ENCODE measurements at places on chromosomes 6 and 20.

- no peak for DNase-seq
These were observed 10.4 kb downstream of the TRIM31 start for GRCh38 chr6:30102414-30102969.

DNA sequence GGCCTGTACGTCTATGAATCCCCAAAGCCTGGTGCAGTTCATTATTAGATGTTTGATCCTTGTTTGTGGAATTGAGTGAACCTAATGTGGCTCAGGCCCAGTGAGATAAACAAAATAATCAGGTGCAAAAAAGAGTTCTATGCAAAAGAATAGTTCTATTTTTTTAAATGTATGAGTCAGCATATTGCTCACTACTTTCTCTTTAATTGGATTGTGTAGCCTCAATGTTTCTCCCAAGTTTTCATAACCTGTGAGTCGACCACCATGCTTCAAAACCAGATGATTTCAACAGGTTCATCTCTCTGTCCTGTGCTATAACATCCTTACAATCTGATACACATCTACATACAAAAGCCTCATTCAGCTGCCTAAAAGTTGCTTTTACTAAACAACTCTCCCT, 116.5 kb upstream of the HDAC2 start:
- no peak for DNase-seq

GRCh38 chr6:27558028-27558724, 85.3 kb upstream of the ZNF184 start:
- DNase-seq: no peak

DNA sequence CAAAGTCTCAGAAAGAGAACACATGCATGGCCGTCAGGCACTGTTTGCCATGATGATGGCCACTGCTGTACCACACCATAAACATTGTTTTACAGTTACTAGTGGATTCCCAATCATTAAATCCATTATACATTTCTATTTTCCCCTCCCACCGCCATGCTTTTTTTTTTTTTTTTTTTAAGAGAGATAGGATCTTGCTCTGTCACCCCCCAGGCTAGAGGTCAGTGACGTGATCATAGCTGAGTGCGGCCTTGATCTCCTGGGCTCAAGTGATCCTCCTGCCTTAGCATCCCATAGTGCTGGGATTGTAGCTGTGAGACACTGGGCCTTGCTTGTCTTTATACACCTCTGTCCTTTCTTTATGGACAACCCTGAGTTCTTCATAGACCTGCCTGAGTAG, 4.3 kb upstream of the BTN3A3 start:
- no peak for DNase-seq

DNA sequence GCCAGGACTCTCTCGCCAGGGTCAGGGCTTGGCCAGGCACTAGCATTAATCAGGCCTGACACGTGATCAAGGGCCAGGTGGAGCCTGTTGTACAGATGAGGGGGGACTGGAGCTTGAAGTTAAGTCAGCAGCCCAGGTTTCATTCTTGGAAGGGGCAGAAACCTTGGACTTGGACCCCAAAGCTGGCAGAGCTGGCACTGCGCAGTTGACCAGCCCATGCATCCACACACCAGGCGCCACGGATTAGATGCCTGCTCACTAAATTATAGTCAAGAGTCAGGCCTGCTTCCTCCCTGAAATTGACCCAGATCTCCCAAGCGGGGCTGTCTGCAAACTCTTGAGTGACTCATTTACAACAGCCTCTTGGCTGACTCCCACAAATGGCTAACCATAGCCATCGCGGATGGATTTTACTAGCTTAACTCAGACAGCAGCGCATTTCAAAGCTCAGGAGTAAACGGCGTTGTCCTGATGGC, 4.1 kb upstream of the TAF4 start:
- no peak for DNase-seq

- DNase-seq: no peak
These were observed 258.5 kb upstream of the CDH4 start for GRCh38 chr20:60993433-60994044.

GRCh38 chr6:12653486-12653885, 63.1 kb upstream of the PHACTR1 start:
- DNase-seq: no peak

DNA sequence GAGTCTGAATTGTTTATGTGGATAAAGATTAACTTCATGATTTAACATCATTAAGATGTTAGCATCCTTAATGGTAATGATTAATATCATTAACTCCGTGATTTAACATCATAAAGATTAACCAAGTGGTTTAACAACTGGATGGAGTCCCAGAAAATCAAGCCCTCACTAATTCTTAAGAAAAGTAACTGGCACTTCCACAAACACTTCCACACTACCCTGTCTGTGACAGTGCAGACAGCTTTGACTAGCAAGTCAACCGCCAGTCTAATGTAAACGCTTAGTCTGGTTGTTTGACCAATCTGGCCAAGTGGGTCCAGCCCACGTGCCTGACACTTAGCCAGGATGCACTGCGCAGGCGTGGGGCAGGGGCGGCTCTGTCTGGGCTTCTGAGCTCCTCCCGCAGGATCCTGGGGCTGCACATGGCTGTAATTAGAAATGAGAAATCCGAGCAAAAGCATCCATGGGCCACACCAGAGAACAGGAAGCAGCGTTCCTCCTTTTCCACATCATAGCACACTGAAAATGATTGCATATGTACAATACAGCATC, 424.2 kb downstream of the FOXA2 start:
- DNase-seq: no peak

DNA sequence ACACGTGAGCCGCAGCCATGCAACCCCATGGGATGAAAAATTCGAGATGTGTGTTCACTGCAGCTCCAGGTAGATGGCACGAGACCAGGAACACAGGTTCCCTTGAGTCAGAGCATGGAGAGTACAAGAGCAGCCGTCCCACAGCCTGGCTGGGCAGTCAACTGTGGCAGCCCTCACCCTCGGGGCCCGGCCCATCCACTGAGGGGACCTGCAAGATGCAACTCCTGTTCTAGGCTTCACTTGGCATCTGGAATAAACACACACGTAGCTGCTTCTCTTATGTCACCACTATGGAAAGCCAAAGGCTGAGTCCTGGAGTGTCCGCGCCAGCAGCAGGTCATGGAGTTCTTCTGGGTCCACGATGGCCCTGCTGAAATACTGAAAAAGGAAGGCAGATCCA, 77.0 kb downstream of the WDR27 start:
- no peak for DNase-seq

- DNase-seq: no peak
These were observed 169.8 kb downstream of the KLHL32 start for GRCh38 chr6:97094376-97094775.

- DNase-seq: no peak
These were observed 94.2 kb downstream of the UTRN start for GRCh38 chr6:144379356-144379755.

DNA sequence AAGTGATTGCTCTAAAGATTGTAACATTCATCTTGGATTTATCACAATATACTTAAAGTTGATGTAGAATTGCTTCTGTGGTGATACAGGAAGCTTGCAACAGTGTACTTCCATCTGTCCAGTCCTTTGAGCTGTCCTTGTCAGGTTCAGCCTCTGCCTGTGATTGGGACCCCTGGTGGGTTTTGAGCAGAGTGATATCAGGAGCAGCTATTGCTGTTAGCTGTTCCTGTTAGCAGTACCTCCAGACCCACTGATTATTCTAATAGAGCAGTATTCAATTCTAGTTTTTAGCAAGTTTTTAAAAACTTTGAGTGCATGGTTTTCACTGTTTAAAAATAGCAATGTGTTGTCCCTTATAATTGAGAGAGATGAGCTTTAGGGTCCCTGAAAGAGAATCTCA, 48.8 kb downstream of the TULP4 start:
- DNase-seq: no peak

DNA sequence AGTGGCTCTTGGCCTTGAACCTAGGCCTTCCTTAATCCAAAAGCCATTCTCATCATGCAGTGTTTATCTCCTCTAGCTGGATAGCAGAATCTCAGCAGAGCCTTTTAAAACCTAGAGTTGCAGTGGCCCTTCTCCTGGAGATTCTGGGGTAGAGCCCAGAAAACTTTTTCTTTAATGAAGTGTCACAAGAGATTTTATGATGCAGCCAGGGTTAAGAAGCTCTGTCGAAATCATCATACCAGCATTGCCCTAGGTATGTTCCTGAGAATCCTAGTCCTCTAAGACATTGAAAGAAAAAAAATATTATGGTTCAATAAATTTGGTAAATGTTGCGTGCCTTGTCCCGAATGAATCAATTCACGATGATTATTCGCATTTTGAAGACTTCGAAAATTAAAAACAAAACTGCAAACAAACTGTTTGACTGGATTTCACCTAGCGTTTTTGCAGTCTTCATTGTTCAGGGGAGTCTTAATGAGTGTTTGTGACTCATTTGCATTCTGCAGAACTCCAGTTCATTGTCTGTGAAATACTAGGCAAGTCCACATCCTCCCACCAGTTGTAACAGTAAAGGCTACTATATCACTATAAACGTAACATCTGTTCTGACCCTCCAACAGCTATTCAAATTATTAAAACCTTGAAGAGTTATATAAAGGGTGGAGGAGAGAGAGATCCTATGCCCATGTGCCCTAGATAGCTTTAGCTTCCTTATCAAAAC, 198.6 kb downstream of the UST start:
- DNase-seq: no peak

GRCh38 chr6:99110029-99110428, 162.3 kb upstream of the FBXL4 start:
- no peak for DNase-seq

- DNase-seq: no peak
These were observed 8.8 kb downstream of the L3MBTL1 start for GRCh38 chr20:43516251-43516824.

DNA sequence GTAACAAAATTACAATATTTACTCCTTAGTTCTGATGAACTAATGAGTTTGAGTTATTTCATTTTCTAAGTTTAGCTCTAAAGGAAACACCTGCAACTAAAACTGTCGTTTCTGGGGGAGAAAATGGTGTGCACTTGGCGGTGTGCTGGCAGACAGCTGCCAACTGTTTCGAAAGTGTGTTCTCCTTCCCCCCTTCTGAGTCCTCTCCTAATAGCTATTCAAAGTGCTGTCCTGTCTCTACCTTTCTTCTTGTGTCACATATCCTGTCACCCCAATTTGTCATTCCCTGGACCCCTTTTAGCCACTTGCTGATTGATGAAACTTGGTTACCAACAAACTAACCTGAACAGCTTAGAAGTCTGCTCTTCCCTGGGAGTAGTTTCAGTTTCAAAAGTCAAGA, 4.9 kb upstream of the UBE2J1 start:
- no peak for DNase-seq

GRCh38 chr6:1516742-1517520, 92.8 kb upstream of the FOXC1 start:
- no peak for DNase-seq

DNA sequence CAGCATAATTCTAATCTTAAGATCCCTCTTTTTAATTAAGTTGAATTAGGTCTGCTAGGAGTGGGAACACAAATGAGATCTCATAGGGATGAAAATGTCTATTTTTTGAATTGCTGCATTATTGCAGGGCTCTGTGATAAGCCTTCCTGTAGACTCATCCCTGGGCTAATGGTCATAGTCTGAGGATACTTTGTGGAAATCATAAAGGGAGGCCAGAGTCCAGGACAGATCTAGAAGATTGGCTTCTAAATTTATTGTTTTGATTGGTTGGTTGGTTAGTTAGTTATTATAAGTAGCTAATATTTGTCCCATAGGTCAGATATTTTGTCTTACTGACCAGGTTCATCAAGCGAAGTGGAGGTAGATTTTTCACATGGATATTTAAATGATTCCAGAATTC, 142.3 kb downstream of the AKAP7 start:
- DNase-seq: no peak

- no peak for DNase-seq
These were observed 191.3 kb downstream of the OR2B2 start for GRCh38 chr6:27720607-27721580.

DNA sequence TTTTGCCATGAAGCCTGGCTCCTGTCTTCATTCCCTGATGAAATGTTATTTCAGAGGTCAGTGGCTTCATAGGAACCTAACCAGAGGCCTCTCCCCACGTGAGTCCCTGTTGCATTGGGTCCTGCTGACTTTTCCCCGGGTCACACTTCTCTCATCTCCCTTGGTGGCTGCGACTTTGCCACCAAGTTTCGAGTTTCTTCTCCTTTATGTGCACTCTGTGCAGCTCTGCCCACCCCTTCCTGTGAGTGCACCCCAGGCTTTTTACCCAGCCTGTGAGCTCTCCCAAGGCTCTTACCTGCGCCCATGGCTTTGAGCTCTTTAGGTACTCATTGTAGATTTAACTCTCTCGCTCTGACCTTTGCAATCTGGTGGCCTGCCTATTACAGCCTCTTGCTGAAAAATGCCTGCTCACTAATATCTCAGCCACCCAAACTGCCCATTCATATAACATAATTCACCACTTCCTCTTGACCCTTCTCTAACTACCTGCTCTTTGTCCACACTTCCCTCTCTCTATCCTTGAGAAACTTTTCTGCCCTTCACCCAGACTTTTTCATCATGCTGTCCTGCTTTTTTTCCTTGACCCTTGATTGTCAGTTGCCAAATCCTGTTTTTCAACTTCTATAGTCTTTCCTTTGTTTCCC, 105.9 kb downstream of the SASH1 start:
- no peak for DNase-seq

DNA sequence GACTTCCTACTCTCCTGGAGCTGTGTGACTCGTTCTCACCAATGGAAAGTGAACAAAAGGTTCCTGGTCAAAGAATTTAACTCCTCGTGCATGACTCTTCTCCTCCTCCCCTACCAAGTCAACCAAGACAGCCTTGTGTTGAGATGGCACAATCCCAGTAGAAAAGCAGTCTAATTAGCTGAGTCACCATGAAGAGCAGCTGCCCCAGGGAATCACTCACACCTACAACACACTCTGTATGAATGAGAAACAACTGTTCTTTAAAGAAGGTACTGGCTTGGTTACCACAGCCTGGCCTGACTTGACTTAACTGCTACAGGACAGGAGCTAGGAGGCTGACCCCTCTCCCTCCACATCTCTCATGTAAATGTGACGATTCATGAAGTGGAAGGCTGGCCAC, 2.9 kb upstream of the HLA-DOB start:
- DNase-seq: no peak

- no peak for DNase-seq
These were observed 37.8 kb downstream of the ZNF451 start for GRCh38 chr6:57127763-57128162.

DNA sequence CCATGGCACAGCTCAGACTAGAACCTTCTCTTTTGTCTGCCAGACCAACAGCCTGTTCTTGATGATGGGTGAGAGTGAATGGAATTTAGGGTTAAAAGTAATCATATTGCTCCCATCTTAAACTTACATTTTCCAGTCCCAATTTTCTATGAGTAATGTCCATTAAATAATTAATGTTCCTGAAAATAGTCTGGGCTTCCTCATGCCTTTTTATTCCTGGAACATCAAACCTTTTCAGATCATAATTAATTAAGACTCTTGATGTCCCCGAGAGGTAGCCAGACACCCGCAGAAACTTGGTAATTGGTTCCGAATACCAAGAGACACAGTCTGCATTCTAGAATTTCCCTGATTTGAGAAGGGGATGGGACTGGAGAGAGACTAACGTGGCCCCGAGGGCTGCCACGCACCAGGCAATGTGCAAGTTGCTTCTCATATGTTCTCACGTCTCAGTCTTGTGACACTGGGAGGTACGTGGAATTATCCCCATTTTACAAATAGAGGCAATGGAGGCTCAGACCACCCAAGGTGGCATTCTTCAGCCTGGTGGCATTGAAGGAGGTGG, 78.6 kb upstream of the TOX2 start:
- no peak for DNase-seq
